ENCODE measurements at places on chromosomes 5 and 9.

DNA sequence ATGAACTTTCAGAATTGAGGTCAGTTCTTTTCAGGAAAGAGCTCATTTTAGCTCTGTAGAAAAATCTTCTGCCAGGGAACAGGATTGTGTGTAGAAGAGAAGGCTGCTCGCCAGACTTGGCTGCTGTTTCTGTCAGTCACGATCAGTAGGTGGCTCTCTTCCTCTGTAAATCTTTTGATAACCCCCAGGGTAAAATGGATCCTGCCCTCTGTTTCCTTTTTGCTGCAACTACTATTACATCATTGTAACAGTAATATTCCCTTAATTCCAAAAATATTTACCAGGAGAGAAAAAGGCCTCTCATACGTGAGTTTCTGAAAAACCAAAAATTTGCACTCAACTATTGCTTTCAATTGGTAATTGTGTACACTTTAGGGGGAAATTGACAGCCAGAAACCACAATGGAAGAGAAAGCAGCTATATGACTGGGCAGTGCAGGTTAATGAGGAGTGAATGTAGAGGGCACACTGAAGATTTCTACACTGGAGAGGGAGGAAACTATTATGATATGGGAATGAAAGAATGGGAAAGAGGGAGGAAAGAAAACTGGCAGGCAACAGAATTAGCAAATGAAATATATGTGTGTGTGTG lies 12.3 kb downstream of the IFNA21 start:
- no peak for DNase-seq

GRCh38 chr9:106111039-106111730 lies 416.8 kb downstream of the TMEM38B start:
- no peak for DNase-seq

DNA sequence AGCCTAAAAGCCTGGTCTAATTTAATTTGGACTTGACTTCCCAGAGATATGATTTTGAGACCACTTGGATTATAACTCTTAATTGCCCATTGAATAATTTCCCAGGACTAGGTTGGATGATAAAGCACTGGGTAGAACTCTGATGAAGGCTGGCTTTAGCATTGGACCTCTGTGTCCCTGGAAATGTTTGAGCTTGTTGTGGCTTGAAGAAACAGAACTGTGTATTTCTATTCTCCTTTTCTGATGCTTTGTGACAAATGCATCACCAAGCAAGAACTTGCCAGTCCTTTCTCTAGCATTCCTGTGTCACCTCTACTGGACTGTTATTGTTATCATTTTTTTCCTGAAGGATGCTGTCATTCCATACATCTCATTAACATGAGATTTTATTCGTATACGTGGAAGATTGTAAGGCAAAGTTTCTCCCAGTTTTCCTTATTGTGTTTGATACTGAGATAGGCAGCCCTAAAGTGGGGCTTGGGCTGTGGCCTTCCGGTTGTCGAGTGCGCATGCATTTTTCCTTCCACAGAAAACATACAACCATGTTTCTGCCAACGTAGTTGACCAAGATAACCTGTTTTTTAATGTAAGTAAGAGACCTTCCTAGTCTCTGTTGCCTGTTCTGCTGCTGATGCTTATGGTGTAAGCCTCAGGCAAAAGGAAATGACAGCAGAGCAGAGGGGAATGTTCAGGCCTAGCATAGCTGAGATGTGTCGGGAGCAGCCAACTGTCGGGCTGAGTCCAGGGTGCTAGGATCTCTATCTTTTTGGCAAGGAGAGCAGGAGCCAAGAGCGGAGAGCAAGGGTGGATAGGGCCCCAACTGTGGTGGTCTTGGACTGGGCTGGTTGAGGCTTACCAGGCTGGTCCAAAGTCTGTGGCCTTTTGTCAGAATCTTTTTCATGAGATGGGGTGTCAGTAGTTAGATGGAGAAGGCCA lies 2.3 kb downstream of the NTRK2 start:
- no peak for DNase-seq

DNA sequence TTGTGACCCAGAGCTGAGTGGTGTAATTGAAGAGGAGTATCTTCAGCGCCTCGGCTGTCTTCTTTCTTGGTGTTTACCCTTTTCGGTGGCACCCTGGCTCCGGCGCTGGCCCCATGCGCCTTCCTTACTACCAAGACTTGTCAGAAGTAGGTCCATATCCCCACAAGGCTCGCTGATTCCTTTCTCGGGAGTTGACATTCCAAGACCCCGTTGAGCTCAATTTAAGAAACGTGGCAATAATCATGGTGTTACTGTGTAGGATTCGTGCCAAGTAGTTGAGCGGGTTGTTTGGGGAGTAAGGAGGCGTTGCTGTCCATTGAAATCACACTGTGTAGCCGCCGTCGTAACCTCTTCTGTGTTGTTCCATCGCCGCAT lies 795 bp downstream of the NDUFAF2 start:
- DNase-seq: no peak

GRCh38 chr5:129906177-129906887 lies 2.1 kb downstream of the CHSY3 start:
- peak; percentile 40 for DNase-seq

- no peak for DNase-seq
Observed at GRCh38 chr5:8869932-8870331, 675.9 kb downstream of the SEMA5A start.

GRCh38 chr9:19022206-19022605 lies 10.8 kb downstream of the SAXO1 start:
- DNase-seq: no peak

DNA sequence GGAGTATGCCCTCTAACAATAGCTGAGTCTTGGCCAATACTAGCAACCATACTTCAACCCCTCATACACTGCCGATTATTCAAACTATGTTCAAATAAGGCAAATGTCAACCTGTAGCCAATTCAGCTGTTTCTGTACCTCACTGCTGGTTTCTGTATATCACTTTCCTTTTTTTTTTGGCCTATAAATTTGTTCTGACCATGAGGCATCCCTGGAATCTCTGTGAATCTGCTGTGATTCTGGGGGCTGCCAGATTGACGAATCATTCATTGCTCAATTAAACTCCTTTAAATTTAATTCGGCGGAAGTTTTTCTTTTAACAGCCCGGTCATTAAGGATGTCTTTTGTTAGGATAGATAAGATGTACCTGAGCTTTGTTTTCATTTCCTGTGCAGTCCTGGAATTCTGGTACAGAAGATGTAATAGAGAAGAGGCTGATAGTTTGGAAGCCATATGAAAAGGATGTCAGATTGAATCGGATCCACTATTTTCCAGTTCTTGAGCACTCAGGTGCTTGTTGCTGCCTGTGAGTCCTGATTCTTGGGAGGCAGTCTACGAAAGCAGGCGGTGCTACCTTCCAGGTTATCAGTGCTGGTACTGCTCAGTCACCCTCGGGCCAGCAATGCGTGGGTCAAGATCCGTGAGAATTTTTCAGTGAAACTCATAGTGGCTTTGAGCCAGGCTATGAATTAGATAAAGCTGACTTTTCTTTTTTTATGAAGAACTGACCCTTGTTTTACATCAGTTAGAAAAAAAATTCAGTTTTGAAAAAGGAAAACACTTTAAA lies 106.2 kb upstream of the TUT7 start:
- DNase-seq: no peak

DNA sequence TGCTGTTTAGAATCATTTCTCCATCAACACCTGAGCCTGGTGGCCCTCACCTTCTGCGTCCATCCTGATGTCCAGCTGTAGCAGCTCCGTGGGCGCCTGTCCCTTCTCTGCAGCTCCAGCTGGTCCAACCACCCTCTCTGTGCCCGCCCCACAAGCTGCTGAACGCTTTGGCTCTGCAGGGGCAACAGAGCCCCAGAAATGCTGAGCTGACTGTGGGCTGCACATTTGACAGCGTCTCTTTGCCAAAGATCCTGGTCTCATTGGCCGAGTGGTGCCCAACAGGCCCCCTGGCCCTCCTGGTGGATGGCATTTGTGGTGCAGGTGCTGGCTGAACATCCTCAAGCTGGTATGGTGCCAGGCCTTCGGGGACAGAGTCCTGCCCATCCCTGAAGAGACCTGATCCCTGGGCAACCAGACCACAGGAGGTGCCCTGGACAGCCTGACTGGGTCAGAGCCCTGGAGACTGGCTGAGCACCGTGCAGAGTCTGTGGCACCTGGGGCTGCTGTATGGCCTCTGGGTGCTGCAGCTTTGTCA lies 25.3 kb upstream of the CEP72 start:
- DNase-seq: no peak

GRCh38 chr9:130675396-130675795 lies 11.0 kb downstream of the PRDM12 start:
- DNase-seq: no peak

GRCh38 chr5:134651531-134651930 lies 2.9 kb downstream of the SEC24A start:
- DNase-seq: no peak

- no peak for DNase-seq
Observed at GRCh38 chr5:118314931-118315330, 673.4 kb downstream of the DTWD2 start.

DNA sequence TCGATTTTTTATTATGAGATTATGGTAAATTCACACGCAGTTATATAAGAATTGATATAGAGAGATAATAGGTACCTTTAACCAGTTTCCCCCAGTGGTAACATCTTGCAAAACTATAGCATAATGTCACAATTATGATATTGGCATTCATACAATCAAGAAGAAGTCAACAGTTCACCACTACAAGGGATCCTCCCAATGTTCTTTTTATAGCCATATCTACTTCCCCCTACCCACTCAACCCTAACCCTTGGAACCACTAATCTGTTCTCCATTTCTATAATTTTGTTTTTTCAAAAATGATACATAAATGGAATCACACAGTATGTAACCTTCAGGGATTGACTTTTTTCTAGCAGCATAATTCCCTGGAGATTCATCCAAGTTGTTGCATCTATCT lies 9.8 kb downstream of the ACTL7B start:
- no peak for DNase-seq

GRCh38 chr5:124909734-124910133 lies 163.3 kb upstream of the ZNF608 start:
- no peak for DNase-seq

DNA sequence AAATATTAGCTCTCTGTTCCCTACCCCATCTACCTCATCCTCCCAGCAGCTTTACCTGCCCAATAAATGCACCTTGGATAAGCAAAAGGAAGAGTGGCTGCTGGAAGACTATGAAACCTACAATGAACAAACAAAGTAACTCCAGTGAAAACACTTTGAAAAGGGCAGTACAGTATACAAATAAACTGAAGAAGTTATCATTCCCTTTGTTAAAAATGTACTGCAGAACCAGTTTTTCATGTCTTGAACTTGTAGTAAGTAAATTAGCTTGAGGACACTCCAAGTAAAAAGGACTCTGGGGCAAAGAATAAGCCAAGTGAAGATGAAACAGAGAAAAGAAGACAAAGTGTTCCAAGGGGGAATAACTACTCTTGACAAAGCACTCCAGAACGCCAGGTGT lies 457.1 kb downstream of the DTWD2 start:
- DNase-seq: no peak

- DNase-seq: no peak
Observed at GRCh38 chr5:175747539-175748060, 89.7 kb downstream of the HRH2 start.

GRCh38 chr5:65762234-65762633 lies 40.2 kb downstream of the NLN start:
- DNase-seq: no peak

GRCh38 chr5:3518051-3518450 lies 77.6 kb upstream of the IRX1 start:
- no peak for DNase-seq

DNA sequence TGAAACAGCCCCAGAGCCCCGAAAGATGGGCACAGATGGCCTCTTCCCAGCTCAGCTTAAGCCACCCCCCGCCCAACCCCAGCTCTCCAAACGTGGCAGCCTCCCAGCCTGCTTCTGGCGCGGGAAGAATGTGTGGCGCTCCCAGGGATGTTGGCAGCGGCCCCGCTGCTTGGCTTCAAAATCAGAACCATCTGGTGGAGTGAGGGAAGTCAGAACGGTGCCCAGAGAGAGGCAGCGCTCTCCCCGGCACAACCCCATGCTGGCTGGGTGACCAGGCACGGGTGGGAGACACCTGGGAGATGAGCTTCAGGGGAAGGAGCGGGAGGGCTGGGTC lies 72.7 kb upstream of the ORM1 start:
- peak; percentile 84 for DNase-seq

DNA sequence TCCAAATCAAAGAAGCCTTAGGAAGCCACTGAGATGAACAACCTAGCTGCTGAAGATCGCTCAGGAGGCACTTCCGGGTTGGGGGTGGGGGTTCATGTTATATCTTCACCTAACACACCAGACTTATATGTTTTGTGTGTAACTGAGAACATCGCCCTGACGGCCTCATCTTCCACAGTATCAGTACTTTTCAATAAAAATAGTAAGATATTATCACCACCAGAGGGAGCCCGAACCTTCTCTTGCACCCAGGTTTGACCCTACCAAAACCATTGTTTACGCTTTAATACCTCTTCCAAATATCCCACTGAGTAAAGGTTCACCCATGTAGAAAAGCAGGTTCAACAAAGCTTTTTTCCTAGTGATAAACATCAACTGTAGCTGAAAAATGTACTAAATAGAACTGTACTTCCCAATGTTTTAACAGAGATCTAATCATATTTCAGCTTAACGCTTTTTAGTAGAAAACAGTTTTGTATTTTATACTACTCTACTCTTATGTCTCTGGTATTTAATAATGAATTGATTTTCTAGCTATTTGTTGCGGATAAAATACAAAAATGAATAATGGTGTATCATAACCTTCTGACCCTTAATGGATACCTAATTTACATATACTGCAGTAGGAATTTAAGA lies 244.0 kb downstream of the EPB41L4A start:
- no peak for DNase-seq

GRCh38 chr9:79193501-79194223 lies 378.1 kb upstream of the TLE4 start:
- no peak for DNase-seq

GRCh38 chr5:134127376-134127861 lies 12.9 kb downstream of the TCF7 start:
- DNase-seq: no peak

- DNase-seq: no peak
Observed at GRCh38 chr9:122058051-122058450, 35.1 kb downstream of the TTLL11 start.

DNA sequence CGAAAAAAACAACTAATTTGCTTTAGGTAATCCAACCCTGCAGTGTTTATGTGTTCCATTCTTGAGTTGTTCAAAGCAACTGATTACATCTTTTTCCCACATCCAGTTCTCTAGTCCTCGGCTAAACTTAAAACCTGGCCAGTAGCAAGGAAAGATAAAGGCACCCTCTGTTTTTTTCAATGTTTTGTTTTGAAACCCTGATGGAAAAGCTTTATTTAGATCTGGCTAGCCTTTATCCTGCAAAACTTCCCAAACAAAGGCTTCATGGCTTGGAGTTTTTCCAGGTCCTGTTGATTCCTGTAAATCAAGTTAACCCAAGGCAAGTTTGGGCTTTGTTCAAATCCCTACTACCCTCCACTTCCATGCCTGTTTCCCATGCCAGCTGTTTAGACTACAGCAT lies 105.1 kb downstream of the CEMIP2 start:
- DNase-seq: no peak

GRCh38 chr9:70746316-70746715 lies 331.9 kb upstream of the KLF9 start:
- no peak for DNase-seq

DNA sequence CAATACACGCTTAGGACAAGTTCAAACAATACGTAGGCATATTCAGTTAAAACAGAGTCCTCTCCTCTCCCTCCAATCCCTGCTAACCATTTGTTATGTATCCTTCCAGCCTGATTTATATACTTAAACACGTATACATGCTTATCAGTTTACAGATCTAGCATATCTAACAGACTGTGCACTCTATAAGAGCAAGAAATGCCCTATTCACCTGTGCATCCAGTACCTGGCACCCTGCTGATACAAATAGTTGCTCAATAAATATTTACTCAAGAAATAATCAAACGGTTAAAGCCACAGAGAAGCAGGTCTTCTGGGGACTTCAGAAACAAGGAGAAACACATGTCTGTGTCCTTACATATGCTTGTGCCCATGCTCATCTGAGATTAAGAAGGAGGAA lies 55.9 kb downstream of the MLLT3 start:
- DNase-seq: no peak

Measured in right lung (tissue), 10 donors.